Stimulated activated naive CD4-positive, alpha-beta T cell (primary cell): ENCODE measurements at places on chromosomes 2 and 18.

- DNase-seq, result peak; percentile 31
These were observed 19.6 kb downstream of the RSAD2 start for GRCh38 chr2:6896930-6897759.

GRCh38 chr2:214293593-214293992 lies 117.3 kb upstream of the VWC2L start:
- DNase-seq, result no peak

GRCh38 chr2:216715402-216715974 lies 20.1 kb upstream of the IGFBP5 start:
- no peak for DNase-seq

DNA sequence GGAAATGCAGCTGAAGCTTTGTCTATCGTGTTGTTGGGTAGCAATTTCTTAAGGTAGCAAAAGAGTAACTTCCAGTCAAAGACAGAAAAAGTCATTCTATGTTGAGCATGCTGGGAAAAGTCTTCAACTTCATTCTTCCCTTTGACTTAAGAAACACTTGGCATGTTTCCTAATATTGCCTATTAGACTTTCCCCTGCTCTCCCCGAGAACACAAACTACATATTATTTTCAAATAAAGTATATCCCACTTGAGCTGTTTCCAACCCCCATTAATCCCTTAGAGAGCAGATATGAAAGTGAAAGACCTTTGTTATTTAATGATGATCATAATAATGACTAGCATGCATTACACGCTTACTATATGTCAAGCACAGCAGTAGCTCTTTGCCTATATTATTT lies 136.0 kb upstream of the SPOPL start:
- no peak for DNase-seq

GRCh38 chr2:36963106-36963505 lies 3.2 kb downstream of the STRN start:
- DNase-seq, result no peak

- DNase-seq, result no peak
These were observed 64.3 kb upstream of the RTN4 start for GRCh38 chr2:55114597-55114996.

- no peak for DNase-seq
These were observed 219.9 kb upstream of the FBXO11 start for GRCh38 chr2:48126162-48126561.

DNA sequence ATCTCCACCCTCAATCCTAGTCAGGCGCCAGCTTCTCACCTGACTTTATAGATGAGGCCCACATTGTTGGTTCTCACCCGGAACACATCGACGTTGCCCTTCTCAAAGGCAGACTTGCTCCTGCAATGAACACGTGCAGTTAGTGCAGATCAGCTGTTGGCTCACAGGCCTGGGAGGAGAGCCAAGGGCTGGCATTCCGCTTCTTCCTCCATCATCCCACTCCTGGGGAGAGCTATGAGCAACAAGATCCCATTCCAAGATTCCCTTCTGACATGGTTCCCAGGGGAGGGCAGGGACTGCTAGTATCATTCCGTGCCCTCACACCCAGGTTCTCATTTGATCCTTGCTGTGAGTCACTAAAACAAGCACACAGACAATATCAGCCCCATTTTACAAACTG lies 15.1 kb downstream of the LOXHD1 start:
- no peak for DNase-seq

- DNase-seq, result no peak
These were observed 479 bp downstream of the SCN9A start for GRCh38 chr2:166375195-166375735.

GRCh38 chr18:64103986-64104385 lies 44.9 kb downstream of the LINC00305 start:
- no peak for DNase-seq

DNA sequence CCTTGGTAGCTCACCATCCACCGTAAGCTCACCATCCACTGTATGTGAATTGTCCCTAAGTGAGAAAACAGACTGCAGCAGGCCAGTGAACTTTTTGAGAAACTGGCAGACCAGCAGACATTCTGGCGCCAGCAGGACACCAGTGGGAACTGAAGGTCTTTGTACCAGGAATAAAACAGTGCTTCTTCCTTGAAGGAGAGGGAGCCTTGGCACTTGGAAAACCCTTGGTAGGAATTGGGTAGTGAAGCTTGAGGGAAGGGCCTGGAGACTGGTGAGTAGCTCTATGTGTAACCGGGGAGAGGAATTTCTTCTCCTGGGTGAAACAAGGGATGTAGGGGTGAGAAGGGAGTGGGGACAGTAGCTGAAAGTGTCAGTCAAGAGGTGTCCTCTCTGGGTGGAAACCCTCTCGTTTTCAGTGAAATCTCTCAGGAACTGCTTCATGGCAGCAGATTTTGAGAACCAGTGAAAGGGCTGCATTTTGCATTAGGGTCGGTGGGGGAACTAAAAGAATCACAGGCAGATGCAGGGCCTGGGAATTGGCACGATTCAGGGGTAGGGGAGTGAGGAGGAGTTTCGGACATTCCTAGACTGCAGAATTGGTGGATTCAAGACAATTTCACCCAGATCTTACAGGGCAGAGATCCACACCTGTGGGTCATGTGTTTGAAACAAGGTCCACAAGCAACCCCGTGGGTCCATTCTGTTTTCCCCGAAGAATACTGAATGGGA lies 131.5 kb upstream of the DLX2 start:
- no peak for DNase-seq

- no peak for DNase-seq
These were observed 17.5 kb downstream of the POLR1A start for GRCh38 chr2:86087936-86088850.

DNA sequence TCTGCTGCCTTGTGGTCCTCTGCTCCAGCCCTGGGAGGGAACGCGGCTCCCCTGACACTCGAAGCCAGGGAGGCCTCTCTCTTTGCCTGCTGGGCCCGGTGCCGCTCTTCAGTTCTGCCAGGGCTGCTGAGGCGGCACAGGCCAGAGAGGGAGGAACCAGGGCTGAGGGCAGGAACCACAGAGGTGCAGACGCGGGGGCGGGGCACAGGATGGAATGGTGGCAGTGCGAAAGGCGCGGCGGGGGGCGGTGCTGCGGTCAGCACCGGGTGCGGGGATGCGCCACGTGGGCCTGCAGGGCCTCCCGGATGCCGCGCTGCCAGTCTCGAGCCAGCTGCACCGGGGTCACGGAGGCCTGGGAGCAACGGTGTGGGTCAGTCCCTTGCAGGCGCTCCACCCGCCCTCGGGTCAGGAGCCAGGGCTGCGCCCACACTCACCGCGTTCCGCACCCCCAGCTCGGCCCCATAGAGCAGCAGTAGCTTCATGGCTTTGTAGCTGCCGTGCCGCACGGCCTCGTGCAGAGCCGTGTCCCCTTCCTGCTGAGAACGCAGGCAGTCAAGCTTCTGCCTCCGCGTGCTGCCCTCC lies 4.4 kb downstream of the ANKRD23 start:
- peak; percentile 66 for DNase-seq

GRCh38 chr2:14524041-14524802 lies 108.3 kb upstream of the LRATD1 start:
- no peak for DNase-seq

DNA sequence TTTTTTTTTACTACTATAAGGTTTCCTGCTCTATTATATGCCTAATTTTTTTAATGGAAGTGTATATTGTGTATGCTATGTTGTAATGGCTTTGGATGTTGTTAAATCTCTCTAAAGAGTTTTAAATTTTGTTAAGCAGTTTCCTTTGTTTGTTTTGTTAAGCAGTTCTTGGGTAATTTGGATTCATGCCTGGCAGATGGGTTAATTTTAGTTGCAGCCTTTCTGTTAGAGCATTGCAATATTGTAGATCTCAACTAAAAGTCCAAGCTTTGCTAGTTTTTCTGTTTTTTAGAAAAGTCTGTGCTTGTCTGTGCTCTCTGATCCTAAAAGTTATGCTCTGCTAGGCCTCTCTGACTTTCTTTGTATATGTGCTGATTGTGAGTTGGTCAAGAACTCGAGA lies 1229.0 kb upstream of the NRXN1 start:
- DNase-seq, result no peak

DNA sequence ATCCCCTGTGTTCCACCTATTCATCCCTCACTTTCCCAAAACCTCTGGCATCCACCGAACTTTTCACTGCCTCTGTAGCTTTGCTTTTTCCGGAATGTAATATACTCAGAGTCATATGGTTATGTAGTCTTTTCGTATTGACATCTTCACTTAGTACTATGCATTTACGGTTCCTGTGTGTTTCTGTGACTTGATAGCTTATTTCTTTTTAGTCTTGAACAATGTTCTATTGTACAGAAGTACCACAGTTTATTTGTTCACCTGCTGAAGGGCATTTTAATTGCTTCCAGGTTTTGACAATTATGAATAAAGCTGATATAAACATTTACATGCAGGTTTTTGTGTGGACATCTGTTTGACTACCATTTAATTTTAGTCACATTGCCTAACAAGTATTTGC lies 154.7 kb upstream of the DOK6 start:
- no peak for DNase-seq
